ENCODE measurements at places on chromosomes 11 and 22. TPM values are rescaled to one million over a fixed set of nuclear protein-coding genes. Genes with fewer than 3 reads are reported as not detected.

Gene POLR3H
- total RNA-seq: 13.9 TPM

Gene NUP98
- 31.0 TPM for total RNA-seq

DNA sequence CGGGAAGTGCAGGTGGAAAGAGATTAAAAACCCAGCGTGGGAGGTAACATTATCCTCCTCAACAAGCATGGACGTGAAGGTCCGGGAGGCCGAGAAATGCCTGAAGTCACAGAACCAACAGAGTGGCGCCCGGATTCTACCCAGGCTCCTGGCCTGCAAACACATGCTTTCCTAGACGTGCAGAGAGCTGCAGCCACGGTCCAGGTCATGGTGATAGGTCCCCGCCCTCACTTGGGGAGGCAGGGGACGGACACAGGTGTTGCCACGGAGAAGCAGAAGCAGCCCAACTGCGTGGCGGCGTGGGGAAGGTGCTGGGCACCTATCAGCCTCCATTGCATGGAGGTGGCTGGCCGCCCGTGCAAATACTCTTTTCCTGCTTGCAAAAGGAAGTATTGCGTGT is 148.8 kb downstream of the MPPED1 start:
- no peak for DNase-seq
- H3K4me1 ChIP-seq: no peaks in the 10 kb centered on the region
- H3K36me3 ChIP-seq: no peaks in the 10 kb centered on the region
- H3K27me3 ChIP-seq: no peaks in the 10 kb centered on the region

DNA sequence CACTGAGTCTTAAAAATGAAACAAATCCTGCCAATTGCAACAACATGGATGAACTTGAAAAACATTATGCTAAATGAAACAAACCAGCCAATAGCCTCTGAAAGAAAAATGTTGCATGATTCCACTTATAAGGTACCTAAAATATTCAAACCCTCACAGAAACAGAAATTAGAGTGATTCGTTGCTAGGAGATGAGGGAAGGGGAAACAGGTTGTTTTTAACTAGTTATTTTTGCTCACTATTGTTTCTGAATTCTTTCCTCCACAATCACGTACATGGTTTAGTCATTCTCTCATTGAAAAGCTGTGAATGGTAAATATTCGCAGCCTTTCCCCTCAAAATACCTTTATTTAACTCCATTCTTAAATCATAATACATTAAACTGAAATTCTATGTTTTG is 14.0 kb upstream of the TYR start:
- H3K4me1 ChIP-seq: no peaks in the 10 kb centered on the region
- H3K27me3 ChIP-seq: no peaks in the 10 kb centered on the region
- H3K4me3 ChIP-seq: no peak overlapping the region
- no peak for DNase-seq
- H3K27ac ChIP-seq: no peak overlapping the region

GRCh38 chr11:15816260-15816871 is 540.0 kb downstream of the SOX6 start:
- peaks cover 18% of the 10 kb centered on the region for H3K4me1 ChIP-seq
- no peak for DNase-seq
- no peaks in the 10 kb centered on the region for H3K27me3 ChIP-seq
- peak overlapping the region; percentile 39 for H3K27ac ChIP-seq
- H3K4me3 ChIP-seq: no peak overlapping the region
- no peaks in the 10 kb centered on the region for H3K36me3 ChIP-seq

DNA sequence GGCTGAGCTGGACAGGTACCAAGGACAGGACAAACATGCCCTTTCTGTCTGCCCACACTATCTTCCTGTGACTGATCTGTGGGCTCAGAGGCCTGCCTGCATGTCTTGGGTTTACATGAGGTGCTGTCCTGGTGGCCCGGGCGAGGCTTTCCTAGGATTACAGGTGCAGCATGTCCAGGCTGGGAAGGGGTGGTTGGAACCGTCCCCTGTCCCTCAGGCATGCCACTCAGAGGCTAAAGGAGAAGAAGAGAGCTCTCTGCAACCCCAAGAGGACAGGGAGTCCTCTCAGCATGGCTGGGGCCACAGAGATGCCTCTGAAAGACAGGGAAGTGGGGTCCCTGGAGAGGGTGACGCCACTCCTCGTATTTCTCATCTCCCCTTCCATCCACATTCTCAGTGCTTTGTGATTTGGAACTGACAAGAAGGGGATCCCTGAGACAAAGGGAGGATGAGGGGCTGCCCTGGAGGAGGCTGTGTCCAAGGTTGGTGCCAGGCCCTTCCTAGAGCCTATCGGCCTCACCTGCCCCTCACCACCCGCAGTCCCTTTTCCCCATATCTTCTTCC is 64.6 kb upstream of the LMO1 start:
- H3K36me3 ChIP-seq: no peaks in the 10 kb centered on the region
- no peak for DNase-seq
- H3K4me3 ChIP-seq: no peak overlapping the region
- H3K27ac ChIP-seq: no peak overlapping the region
- H3K4me1 ChIP-seq: no peaks in the 10 kb centered on the region
- no peaks in the 10 kb centered on the region for H3K27me3 ChIP-seq

Gene SSTR3
- 1.3 TPM for total RNA-seq

DNA sequence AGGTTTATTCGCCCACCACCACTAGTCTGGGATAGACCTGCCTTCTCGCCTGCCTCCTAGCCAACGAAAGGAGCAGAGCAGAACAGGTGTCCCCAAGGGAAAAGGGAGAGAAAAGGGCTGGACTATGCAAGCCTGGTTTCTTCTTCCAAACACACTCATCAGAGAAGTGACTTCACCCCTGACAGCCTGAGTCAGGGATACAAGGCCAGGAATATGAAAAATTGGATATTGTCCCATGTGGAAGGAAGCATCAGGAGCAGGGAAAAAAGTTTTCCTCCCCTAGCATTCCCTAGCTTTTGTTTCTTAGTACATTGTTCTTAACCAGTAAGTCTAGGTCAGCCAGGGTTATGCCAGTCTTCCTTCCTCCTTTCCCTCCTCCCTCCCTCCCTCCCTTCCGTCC is 56.9 kb upstream of the TNRC6B start:
- no peaks in the 10 kb centered on the region for H3K27me3 ChIP-seq
- H3K4me3 ChIP-seq: no peak overlapping the region
- H3K36me3 ChIP-seq: no peaks in the 10 kb centered on the region
- DNase-seq: no peak
- H3K27ac ChIP-seq: no peak overlapping the region

DNA sequence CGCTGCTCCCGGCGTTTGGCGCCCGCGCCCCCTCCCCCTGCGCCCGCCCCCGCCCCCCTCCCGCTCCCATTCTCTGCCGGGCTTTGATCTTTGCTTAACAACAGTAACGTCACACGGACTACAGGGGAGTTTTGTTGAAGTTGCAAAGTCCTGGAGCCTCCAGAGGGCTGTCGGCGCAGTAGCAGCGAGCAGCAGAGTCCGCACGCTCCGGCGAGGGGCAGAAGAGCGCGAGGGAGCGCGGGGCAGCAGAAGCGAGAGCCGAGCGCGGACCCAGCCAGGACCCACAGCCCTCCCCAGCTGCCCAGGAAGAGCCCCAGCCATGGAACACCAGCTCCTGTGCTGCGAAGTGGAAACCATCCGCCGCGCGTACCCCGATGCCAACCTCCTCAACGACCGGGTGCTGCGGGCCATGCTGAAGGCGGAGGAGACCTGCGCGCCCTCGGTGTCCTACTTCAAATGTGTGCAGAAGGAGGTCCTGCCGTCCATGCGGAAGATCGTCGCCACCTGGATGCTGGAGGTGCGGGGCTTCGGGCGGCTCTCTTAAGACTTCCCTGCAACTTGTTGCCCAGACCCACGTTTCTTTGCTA is at the start of gene CCND1:
TSS of gene CCND1 (plus strand) at position 162 of the 587 bp plus-strand sequence. CDS start at position 320, 158 bp downstream.
- H3K27me3 ChIP-seq: peaks cover 13% of the 10 kb centered on the region
- peak within 1 kb of the TSS; percentile 80 for H3K27ac ChIP-seq
- H3K36me3 ChIP-seq: peaks cover 4% of the 10 kb centered on the region
- H3K4me1 ChIP-seq: no peaks in the 10 kb centered on the region
- peak; percentile 72 for DNase-seq
- H3K4me3 ChIP-seq: peak within 1 kb of the TSS; percentile 69

- H3K27me3 ChIP-seq: no peaks in the 10 kb centered on the region
- H3K4me1 ChIP-seq: no peaks in the 10 kb centered on the region
- DNase-seq: no peak
- H3K36me3 ChIP-seq: no peaks in the 10 kb centered on the region
- no peak overlapping the region for H3K4me3 ChIP-seq
These were observed 56.4 kb downstream of the SNX19 start for GRCh38 chr11:130859886-130860285.

DNA sequence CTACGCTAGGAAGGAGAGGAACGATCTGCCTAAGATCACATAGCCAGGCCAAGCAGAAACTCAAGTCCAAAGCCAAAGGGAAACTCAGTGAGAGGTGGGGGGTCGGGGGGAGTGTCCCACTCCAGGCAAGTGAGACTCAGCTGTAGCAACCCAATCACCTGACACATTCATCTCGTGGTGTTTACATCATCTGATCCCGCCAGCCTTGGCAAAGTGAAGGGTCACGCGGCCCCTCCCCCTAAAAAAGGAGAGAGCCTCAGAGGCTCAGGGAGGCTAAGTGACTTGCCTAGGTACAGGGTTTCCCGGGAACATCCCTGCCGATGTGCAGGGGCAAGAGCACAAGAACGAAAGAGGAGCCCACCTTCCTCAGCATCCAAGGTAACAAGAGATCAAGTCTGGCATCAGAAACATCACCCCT is 21.5 kb downstream of the MYH9 start:
- no peak overlapping the region for H3K4me3 ChIP-seq
- H3K27ac ChIP-seq: no peak overlapping the region
- no peaks in the 10 kb centered on the region for H3K36me3 ChIP-seq
- no peaks in the 10 kb centered on the region for H3K27me3 ChIP-seq
- no peak for DNase-seq
- H3K4me1 ChIP-seq: peaks cover 99% of the 10 kb centered on the region

GRCh38 chr11:83061883-83062282 is 9.8 kb downstream of the RAB30 start:
- no peaks in the 10 kb centered on the region for H3K27me3 ChIP-seq
- no peak overlapping the region for H3K4me3 ChIP-seq
- H3K4me1 ChIP-seq: no peaks in the 10 kb centered on the region
- no peaks in the 10 kb centered on the region for H3K36me3 ChIP-seq

GRCh38 chr22:38674888-38675287 is 6.9 kb upstream of the TOMM22 start:
- H3K4me1 ChIP-seq: no peaks in the 10 kb centered on the region
- no peaks in the 10 kb centered on the region for H3K27me3 ChIP-seq
- H3K36me3 ChIP-seq: no peaks in the 10 kb centered on the region

DNA sequence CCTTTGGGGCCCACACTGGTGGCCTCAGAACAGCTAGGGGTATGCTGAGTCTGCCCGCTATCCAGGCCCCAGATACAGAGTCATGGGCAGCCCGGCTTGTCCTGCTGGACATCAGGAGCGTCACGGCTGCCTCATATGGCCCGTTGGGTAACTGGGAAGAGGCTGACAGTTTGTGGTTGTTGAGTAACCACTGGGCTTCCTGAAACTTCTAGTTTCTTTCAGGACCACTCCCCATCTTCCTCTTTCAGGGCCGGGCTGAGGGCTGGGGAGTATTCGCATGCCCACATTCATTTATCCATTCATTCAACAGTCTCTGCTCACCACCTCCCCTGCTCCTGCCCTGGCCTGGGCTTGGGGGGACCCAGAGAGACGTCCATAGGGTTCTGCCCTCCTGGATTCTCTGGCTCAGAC is 13.4 kb upstream of the P2RY2 start:
- no peak overlapping the region for H3K27ac ChIP-seq
- DNase-seq: peak; percentile 48
- H3K36me3 ChIP-seq: no peaks in the 10 kb centered on the region
- H3K4me1 ChIP-seq: no peaks in the 10 kb centered on the region
- no peak overlapping the region for H3K4me3 ChIP-seq

DNA sequence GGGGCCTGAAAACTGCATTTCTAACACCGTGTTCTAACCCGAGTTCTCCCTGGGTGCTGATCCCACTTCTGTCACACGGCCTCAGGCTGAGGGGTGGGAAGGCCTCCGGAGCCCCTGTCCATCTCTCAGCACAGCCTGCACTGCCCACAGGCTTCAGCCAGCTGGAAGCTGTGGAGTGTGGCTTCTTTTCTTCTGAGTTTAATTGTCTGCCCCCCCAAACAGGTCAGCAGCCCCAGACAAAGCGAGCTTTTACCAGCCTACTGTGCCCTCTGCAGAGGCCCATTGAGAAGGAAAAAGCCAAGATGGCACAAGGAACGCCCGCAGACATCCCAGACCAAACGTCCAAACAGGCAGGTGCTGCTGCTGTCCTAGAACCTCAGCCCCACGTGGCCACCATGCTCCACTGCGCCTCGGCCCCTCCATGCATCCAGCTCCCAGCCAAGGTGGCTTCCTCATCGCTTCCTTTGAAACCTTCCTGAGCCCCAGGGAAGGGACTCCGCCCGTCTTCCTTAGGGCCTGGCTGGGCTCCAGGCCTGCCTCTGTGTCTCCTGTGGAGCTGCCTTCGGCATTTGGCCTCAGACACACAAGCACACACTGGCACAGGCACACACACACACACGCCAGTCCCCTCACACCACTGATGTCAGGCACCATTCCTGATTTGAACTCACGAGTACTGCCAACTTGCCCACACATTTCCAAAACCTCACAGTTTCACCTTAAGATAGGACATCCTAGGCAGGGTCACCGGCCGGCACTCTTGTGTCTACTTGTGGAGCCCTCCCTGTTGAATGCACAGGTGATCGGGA is 1.7 kb downstream of the MOB2 start:
- H3K4me1 ChIP-seq: peaks cover 5% of the 10 kb centered on the region
- no peaks in the 10 kb centered on the region for H3K36me3 ChIP-seq
- no peak overlapping the region for H3K27ac ChIP-seq

Data from pancreas (tissue), 10 donors.